HT1080 (cell line): ENCODE measurements at places on chromosomes 5 and 9. TPM values are rescaled to one million over a fixed set of nuclear protein-coding genes. Genes with fewer than 3 reads are reported as not detected.

GRCh38 chr9:135061441-135061840 is 26.0 kb upstream of the OLFM1 start:
- no peak for DNase-seq

GRCh38 chr9:118331622-118332045 is 627.4 kb downstream of the TLR4 start:
- DNase-seq: peak; percentile 96

GRCh38 chr5:169646856-169647255 is 9.8 kb downstream of the DOCK2 start:
- DNase-seq: no peak

Gene ADAMTS6
- 30.1 and 31.8 TPM in 2 replicates for total RNA-seq

- DNase-seq: peak; percentile 83
Measured at GRCh38 chr9:6133346-6134063, 82.1 kb upstream of the IL33 start.

Gene PCDHB15
- total RNA-seq: 0.03 and 0.10 TPM in 2 replicates

DNA sequence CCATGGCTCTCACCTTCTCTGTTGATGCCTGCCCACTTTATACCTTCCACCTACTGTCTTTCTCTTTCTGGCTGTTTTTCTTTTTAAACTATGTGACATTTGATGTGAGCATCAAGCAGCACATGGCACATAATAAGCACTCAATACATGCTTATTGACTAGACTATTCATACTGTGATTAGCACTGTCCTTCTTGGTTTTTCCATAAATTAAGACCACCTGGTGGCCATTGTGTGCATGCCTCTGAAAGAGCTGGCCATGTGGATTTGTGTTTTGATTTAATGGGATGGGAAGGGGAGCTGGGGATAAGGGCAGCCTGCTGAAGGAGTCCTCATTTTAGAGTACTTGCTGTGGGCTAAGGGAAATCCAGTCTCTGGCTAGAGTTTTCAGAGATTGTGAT is 79.4 kb downstream of the ARHGEF28 start:
- DNase-seq: no peak

Gene SAPCD2
- 58.5 and 69.2 TPM in 2 replicates for total RNA-seq

GRCh38 chr5:39905356-39905755 is 480.6 kb upstream of the DAB2 start:
- no peak for DNase-seq

Gene ZNF366
- total RNA-seq: not detected in 2 replicates

DNA sequence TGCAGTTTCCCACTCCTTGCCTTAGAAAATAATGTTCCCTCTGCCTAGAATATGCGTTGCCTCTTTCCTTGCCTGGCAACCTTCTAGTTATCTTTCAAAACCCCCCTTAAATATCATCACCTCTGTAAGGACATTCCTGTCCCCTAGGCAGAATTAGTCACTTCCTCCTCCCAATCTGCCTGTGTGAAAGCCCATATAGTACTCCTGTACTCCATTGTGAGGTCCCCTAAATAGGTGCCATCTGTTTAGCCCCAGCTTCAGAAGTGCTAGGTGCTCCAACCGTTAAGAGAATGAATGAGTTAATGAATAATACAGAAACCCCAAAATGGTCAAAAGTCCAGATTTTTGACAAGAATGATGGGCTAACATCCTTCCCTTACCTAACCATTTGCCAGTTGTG is 181.4 kb downstream of the GDNF start:
- peak; percentile 54 for DNase-seq

DNA sequence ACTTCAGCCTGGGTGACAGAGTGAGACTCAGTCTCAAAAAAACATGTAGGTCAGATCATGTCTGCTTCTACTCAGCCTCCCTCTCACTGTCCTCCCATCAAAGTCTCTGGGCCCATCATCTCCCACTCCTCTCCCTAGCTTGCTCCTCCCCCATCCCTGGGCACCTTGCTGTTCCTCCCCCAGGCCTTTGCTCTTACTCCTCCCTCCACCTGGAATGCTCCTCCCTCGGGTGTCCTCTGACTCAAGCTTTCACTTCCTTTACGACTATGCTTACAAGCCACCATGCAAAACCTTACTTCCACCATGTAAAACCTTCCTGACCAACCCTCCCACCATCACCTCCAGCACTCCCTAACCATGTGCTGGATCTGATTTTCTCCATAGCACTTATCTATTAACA is 51.5 kb downstream of the MTMR12 start:
- no peak for DNase-seq

DNA sequence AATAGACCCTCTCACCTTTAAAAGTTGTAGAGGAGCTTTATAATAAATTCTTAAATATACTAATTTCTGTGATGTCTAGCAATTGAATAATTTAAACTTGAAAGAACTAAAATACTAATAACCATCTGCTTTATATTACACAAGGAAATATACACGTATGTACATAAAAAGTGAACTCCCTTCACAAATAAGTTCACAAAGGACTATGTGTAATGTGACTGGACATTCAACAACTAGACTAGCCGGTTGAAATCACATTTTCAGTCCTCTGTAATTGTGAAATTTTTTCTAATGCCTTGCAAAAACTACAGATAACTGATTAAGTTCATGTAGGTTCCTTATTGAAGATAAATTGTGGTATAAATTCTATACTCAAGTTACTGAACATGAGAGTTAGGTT is 11.6 kb downstream of the NSA2 start:
- DNase-seq: no peak

GRCh38 chr5:170113522-170113900 is 7.8 kb downstream of the FOXI1 start:
- no peak for DNase-seq

DNA sequence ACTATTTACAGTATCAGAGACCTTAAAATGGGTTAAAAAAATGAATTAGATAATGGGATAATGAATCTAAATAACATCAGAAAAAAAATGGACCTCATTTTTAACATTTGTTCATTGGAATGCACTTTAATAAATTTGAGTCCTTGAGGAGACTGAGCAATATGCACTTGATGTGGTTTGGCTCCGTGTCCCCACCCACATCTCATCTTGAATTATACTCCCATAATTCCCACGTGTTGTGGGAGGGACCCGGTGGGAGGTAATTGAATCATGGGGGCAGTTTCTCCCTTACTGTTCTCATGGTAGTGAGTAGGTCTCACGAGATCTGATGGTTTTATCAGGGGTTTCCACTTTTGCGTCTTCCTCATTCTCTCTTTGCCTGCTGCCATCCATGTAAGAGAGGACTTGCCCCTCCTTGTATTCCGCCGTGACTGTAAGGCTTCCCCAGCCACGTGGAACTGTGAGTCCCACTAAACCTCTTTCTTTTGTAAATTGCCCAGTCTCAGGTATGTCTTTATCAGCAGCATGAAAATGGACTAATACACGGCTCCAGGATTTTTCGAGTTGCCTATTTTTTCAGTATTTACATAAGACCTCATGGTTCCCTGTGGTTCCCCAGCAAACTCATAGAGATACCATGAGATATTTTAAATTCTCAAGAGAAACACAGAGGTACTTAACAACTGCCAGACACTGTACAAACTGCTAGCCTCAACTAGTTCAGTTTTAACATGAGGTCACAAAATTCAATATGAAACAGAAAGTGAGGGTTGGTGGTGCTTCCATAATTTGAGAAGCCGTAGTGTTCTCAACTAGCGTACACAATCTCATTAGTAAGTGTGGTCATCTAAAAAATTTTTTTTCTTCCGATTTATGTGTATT is 128.3 kb downstream of the TLE1 start:
- DNase-seq: peak; percentile 11

DNA sequence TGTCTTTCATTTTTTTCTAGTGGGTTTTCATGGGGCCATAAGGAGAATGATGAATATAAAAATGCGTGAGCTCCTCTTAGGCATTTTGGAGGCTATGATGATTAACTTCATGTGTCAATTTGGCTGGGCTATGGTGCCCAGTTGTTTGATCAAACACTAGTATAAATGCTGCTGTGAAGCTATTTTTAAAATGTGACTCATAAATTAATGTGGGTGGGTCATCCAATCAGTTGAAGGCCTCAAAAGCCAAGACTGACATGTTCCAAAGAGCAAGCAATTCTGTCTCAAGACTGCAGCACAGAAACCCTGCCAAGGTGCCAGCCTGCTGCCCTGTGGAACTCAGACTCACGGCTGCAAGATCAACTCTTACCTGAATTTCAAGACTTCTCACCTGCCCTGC is 24.4 kb upstream of the ICE1 start:
- no peak for DNase-seq

GRCh38 chr9:3969590-3970260 is 330.1 kb downstream of the GLIS3 start:
- no peak for DNase-seq

Gene PJA2
- total RNA-seq: 21.7 and 26.2 TPM in 2 replicates
